Gastrocnemius medialis (tissue), 4 donors: ENCODE measurements at places on chromosomes 11 and 22.
A peak's percentile ranks its signal among the peaks of the same experiment; 100 is the strongest.

DNA sequence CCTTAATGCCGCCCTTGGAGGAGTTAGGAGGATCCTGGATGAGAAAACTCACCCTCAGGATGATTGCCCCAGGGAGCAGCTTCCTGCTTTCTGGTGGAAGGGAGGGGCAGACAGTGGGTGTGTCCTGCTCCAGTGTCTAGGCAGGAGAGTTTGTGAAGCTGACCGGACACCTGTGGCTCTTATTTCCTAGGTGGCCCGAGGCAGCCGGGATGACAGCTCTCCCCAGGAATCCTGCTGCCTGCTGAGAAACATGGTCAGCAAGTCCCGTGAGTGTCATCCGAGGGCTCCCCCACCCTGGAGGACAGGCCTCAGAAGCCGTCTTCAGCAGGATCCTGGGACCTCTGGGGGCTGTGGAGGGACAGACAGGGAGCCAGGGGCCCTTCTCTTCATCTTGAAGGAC lies 50.4 kb downstream of the ST3GAL4 start:
- DNase-seq: no peak

- DNase-seq: no peak
Observed at GRCh38 chr11:68345776-68346461, 33.5 kb downstream of the LRP5 start.

DNA sequence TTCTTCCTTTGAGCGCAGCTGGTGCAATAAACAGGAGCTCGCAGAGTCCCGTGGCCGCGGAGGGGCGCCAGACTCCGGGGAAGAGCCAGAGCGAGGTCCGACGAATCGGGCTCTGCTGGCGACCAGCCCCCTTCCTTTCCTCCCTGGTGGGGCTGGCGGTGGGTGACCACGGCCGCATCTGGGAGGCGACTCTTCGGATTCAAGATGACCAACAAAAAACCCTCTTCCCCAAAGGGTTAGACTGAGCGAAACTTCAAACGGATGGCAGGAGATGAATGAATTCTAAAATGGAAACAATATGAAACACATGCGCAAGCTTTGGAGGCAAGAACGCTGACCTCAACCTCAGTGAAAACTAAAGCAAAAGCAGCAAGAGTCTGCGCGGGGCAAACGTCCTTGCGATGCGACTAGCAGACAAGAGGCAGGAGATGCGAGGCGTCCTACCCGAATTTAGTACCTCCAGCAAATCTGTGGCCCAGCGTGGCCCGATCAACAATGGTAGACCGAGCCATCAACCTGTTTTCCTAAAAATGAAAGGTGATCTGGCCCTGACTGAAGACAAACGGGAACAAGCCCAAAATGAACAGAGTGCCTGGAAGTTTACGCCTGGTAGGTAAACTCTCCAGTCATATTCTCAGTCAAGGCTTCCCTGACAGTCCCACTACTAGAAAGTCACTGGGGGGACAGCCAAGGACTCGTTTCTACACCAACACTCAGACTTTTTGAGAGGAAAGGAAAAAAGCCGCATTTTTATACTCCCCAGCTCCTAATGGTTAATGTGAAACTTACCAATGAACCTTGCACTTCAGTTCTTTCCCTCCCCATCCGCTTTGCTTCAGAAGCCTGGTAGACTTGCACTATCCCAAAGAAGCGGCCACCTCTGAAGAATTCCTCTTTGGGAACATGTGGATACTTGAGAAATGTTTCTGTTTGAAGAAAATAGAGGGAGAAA lies 11.6 kb downstream of the MMP3 start:
- DNase-seq: peak; percentile 28

- no peak for DNase-seq
Observed at GRCh38 chr11:12239396-12239795, 129.0 kb downstream of the MICAL2 start.

GRCh38 chr11:9861860-9862725 lies 198.2 kb downstream of the SWAP70 start:
- peak; percentile 6 for DNase-seq

- no peak for DNase-seq
Observed at GRCh38 chr11:100459811-100460210, 227.3 kb upstream of the ARHGAP42 start.

DNA sequence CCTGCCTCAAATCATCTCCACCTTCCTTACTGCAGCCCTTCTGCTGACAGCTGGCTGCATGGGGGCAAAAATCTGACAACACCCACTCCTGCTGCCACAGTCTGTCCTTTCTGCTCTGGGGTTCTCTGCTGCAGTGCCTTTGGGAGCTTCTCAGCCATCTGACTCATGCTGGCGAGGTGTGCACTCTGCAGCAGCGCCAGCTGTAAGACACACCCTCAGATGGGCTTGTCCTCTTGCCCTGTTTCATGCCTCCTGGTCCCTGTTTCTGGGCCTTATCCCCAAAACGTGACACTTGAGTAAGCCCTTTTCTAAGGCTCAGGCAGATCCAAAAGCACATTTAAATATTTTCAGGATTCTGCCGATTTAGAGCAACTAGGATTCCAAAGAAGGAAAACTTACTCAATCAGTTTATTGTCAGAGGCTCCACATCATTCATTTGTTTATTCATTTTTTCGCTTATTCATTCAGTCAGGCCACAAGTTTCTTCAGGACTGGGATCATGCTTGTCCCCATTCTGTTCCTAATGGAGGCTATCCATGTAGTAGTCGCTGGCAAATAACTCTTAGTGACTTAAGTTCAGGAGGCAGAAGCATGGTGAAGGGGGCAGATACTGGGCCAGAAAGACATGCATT lies 60.2 kb downstream of the SMIM38 start:
- no peak for DNase-seq

GRCh38 chr11:66221726-66222236 lies 46.7 kb upstream of the RAB1B start:
- DNase-seq: no peak

DNA sequence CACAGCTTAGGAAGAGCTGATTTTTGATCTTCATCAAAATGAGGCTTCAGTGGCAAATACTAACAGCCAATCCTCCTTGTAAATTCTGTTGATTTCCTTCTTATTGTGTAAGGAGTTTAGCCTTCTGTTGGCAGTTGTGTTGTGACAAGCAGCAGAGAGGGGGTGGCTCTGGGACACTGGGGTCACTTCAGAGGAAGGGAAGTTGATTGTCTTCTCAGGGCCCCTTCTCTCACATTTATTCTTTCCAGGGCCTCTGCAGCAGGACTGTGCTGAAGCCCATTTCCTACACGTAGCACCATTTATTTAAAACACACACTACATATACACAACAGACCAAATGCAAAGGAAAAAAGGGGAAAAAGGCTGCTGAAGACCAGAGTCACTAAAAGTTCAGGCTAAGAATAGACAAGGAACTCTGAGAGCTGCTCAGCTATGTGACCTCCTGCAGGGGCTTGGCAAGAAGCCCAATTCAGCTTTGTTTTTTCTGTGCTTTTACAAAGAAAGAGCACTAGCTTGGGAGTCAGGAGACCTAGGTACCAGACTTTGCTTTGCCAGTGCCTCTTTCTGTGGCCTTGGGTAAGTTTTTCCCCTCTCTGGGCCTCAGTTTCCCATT lies 28.3 kb upstream of the UPB1 start:
- no peak for DNase-seq

GRCh38 chr11:76167590-76167989 lies 38.7 kb downstream of the WNT11 start:
- DNase-seq: no peak

DNA sequence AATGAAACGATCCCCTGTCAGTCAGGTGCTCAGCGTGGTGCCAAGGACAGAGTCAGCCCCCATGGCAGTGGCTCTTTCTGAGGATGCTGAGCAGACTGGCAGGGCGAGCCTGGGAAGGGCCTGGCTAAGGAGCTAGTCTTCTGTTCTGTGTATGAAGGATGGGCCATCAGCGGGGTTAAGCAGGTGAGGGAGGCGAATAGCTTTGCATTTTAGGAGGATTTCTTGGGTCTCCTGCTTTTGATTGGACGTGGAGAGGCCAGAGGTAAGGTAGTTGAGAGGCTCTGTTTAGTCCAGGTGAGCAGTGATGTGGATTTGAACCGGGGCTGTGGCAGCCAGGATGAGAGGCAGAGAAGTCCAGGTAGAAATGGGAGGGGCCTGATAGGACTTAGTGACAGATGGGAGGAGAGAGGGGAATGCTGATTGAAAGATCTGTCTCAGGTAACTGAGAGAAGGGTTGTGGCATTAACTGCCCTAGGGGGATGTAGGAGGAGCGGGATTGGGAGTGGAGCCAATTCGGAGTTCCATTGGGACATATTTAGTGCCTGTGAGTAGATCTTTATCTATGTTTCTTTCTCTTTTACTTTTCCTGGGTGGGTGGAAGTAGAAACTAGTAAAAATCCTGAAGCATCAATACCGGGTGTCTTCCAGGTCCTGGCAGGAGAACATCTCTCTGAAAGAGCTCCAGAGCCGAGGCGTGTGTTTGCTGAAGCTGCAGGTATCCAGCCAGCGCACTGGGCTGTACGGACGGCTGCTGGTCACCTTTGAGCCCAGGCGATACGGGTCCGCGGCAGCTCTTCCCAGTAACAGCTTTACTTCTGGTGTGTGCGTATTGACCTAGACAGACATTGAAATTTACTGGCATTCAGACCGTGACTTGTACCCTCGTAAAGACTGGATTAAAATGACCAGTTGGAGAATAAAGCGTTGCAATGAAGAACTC lies 2.0 kb downstream of the IGHMBP2 start:
- DNase-seq: no peak

- DNase-seq: no peak
Observed at GRCh38 chr11:124643605-124644425, 21.2 kb downstream of the TBRG1 start.

- peak; percentile 52 for DNase-seq
Observed at GRCh38 chr11:1652771-1653540, 23.4 kb downstream of the KRTAP5-5 start.

GRCh38 chr11:43944761-43945311 lies 2.4 kb downstream of the C11orf96 start:
- peak; percentile 46 for DNase-seq

- no peak for DNase-seq
Observed at GRCh38 chr22:44277386-44278135, 35.2 kb downstream of the SHISAL1 start.

DNA sequence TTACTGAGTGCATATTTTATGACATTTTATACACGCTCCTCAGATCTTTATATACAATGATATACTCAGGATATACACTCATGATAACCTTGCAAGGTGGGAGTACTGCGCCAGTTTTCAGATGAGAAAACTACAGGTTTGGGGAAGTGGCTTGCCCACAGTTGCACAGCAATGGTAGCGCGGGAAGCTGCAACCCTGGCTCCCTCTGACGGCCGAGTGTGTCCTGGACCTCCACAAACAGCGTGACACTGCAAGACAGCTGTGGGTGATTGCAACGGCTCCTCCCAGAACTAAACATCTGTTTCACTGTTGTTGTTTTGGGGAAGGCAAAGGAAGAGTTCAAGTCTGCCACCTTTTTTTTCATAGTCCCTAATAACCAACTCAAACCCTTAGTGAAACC lies 47.0 kb downstream of the PACSIN2 start:
- DNase-seq: peak; percentile 74

DNA sequence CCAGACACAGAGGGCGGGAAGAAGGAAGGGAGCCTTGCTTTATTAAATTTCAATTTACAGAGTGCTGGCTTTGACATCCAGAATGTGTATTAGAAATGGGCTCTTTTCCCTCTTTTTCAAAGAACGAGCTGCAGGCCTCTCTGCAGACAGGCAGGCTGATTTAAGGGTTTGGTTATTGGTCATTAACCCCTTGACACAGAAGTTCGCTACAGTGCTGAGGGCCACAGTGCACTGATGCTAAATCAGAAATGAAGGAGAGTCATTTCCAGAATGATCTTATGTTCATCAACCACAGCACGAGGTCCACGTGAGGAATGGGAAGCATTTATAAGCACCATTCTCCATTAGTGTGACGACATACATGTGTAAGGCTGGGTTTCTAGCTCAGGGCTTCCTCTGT lies 51.8 kb downstream of the CSNK2A3 start:
- DNase-seq: no peak

- DNase-seq: no peak
Observed at GRCh38 chr11:109320595-109320994, 101.4 kb upstream of the C11orf87 start.

- DNase-seq: no peak
Observed at GRCh38 chr11:124101737-124102136, 13.5 kb upstream of the VWA5A start.

DNA sequence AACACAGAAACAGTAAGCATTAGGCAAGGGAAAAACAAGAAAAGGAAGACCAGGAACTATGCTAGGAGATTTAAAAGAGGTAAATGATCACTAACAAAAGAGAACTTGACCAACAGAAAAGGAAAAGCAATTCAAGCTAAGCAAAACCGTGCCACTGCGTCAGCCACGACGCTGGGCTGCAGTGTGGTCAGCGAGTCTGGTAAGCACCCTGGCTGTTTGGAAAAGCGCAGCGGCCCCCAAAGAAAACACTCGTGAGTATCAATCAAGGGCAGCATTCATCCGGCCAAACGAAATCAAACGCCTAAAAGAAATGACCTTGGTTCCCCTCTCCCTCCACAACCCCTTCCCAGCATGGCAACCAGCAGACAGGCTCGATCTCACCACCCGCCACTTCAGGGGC lies 28.8 kb downstream of the PACSIN2 start:
- no peak for DNase-seq

DNA sequence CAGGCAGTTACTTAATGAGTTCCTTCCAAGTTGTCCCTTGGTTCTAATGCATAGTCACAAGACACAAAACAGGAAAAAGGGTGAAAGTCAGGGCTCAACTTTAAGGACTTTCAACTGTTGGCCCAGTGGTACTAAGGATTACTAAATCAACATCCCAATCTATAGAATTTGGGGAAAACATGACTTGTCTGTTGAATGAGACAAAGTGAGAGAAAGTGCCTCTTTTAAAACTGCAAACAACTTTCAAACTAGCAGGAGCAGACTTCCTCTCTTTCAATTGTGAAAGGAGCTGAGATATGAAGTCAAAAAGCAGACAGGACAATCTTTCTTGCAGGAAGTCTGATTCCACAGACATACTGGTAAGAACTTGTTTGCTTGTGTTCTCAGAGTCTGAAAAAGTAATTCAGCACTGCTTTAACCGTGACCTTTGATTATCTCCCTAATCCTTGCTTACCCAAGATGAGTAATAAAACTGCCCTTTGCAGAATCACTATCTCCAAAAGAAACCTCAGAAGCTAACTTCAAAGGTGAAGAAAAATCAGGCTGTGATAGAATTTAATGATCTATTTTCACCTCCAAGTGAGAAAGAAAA lies 960.7 kb upstream of the RAG2 start:
- no peak for DNase-seq

GRCh38 chr11:128544471-128545051 lies 42.8 kb downstream of the ETS1 start:
- DNase-seq: no peak
